ENCODE measurements at places on chromosomes 16 and 17.

GRCh38 chr16:74051-74746, 1.8 kb upstream of the RHBDF1 start:
- peak; percentile 29 for DNase-seq

- peak; percentile 71 for DNase-seq
Observed at GRCh38 chr16:57386381-57386951, 14.2 kb downstream of the CX3CL1 start.

DNA sequence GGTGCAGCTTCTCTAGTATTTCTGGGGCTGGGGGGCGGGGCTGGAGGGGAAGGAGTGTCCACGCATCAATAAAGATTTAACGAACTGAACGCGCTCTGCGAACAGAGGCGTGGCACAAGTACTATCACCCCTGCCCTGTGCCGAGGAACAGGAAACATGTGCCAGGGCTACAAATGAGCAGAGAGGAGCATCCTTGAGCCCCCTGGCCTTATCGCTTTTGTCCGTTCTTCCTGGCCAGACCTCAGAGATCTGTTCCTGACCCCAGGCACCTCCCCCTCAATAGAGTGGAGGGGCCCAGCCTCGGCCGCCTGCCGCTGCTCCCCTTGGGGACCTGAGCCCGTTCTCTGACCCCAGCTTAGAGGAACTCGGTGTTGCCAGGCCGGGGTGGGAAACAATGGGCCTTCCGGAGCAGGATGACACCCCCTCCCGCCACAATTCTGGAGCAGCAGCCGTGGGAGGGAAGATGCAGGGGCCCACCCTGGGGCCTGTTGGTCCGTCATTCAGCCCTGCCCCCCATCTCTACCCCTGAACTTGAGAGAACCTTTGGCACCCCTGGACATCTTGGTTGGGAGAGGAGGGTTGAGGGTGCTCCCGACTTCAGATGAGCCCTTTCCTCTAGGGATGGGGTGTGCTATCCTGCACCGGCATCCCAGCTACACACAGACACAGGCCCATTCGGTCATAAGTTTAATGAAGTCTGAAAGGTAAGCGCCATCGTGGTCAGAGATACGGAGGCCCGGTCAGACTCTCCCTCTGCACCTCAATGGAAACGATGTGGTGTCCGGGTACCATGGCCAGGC, 1.1 kb downstream of the NAA38 start:
- DNase-seq: no peak

DNA sequence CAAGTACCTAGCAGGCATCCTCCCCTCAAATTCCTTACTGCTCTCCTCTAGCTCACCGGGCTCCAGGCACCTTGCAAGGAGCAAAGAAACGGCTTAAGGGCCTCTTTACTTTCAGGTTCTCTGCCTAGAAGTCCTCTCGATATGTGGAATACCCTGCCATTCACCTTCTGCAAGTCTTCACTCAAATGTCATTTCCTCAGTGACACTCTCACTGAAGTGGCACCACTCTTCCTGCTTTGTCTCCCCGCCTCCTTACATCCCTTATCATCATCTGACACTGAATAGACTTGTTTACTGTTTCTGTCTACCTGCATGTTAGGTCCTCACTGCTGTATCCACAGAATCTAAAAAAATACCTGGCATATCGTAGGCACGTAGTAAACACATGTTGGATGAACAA, 947 bp downstream of the SLC7A6OS start:
- DNase-seq: no peak

GRCh38 chr17:35088356-35088880, 24.9 kb upstream of the RFFL start:
- DNase-seq: peak; percentile 80

DNA sequence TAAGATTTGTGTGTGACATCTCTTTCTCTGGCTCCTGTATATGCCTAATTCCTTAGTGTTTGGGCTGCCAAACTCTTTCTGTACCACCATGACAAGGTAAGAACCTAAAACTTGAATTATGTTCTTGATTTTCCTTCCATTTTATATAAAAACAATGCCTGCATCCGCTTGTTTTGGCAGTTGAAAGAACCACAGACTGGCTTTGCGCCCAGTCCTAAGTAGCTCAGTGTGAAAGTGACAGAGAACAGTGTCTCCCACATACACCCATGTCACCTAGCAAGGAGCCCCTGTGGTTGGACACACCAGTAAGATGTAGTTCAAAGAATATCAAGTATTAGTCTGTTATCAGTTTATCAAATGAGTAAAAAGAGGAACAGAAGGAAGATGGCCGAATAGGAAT, 40.7 kb upstream of the SLC6A2 start:
- DNase-seq: no peak

DNA sequence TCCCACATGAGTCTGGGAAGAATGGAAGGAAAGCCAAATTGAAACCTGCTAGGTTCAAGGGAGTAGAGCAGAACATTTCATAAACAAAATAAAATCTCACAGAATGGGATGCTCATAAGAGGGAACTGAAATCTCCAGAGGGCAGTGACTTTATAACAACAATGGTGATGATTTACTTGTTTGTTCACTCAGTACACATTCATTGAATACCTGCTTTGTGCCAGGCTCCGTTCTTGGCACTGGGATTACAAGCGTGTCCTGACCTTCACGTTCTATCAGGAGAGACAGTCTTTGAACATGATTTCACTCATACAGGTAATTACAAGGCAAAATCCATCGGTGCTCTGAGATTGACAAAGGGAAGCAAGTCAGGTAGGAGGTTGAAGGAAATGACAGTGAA, 356.3 kb downstream of the HAPSTR1 start:
- DNase-seq: no peak

DNA sequence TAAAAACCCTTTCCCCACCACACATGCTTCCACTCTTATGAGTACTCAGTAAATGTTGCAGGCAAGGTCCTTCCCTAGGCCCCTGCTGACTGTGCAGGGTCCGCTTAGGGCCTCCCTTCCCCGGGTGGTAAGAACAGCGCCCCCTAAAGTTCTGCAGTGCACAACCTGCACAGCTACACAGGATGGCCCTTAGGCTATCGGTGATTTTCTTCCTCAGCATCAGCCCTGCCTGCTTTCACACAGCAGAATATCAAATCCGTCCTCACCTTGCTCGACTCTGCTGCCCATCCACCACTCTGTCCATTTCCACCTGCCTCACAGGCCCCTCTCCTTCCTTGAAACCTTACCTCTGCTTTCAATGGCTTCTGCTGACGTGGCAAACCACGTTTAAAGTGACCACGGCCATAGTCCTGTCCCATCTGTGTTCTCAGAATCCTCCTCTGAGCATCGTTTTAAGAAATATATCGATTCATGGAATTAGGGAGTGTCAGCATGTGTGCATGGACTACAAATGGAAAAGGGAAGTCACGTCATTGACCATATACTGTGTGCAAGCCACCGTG, 51.4 kb upstream of the TMEM132E start:
- DNase-seq: no peak

DNA sequence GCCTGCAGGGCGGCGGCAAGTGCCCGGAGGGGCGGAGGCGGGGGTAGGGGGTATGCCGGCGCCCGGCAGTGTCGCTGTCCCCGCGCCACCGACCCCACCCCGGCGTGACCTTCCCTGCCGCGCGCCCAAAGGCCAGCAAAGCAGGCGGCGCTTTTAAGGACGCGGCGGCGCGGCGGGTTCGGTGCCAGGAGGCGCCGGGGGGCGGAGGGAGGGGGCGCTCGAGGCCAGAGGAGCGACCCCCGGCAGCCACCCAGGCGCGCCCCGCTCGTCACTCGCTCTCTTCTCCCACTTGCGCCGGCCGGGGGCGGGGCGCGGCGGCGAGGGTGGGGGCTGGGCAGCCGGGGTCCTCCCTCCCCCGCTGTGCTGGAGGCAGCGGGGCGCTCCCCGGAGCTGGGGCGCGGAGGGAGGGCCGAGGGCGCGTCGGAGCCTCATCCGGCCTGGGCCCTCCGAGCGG, 8.6 kb upstream of the BAHCC1 start:
- DNase-seq: no peak

- no peak for DNase-seq
Observed at GRCh38 chr17:77354420-77354669, 213.6 kb downstream of the SEC14L1 start.

DNA sequence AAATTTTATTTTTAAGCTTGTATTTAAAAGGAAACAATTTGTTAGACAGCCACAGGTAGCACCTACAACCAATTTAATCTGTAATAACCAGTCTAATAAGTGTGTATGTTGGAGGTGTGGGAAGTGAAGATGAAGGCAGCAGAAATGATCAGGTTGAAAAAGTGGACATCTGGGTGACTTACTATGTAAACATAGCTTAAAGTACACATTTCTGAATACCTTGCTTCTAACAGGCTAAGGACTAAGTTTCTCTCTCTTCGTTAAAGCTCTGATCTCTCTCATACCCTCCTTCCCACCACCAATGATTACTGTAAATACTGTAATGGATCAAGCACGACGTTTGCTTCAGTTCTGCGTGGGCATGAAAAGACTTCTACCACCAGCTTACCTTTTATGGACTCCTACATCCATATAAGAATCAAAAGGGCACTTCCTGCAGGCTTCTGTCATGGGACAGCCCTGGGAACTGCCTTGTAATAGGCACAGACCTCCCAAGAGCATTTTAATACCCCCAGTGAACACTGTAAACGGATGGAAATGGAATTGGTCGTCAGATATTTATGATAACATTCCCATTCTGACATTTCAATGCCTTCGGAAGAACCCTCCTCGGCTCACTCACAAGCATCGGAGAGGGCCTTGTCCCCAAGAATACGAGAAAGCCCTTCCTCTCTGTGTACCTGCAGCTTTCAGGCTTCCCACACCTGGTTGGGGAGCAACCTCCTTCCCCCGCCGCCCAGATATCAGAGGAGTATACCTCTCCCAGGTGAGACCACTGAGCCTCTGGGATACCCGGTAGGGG, 700 bp downstream of the CCDC43 start:
- DNase-seq: no peak

- DNase-seq: peak; percentile 70
Observed at GRCh38 chr17:794876-795275, 12.7 kb downstream of the MRM3 start.

DNA sequence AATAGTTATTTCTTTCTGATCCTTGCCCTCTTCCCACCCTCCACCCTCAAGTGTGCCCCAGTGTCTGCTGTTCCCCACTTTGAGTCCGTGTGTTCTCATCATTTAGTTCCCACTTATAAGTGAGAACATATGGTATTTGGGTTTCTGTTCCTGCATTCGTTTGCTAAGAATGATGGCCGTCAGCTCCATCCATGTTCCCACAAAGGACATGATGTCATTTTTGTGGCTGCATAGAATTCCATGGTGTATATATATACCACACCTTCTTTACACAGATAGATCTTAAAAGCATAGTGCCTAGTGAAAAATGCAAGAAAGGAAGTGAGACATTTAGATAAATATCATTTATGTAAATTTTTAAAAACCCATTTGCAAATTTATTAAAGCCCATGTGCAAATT, 33.1 kb downstream of the HS3ST2 start:
- DNase-seq: no peak

DNA sequence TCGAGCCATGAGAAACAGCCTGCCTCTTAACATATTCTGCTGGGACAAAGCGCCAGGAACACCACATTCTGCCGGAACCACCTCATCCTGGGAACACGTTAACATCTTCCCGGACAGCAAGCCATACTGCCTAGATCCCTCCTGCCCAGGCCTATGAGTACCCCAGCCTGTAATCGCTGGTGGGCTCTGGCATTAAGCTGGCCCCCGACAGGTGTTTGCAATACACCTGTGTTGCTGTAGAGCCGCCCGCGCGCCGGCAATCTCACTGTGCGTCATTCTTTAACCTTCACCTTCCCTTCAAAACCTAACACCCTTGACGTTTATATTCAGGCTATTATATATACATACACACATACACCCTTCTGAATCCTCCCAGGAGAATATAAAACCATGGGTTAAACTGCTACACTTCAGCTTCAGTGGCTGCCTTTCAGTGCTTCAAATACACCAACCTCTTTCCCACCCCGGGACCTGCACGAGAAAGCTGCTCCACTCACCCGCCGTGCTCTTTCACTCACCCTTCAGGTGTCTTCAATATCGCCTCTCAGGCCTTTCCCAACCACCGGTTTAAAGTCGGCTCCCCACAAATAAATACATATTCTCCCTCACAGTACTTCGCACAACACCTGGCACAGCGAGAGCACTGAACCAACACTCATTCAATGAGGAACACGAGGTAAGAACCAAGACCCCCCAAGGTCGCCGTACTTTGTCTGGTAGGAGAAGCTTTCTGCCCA, 1.0 kb upstream of the ENDOV start:
- DNase-seq: no peak

- DNase-seq: peak; percentile 61
Observed at GRCh38 chr17:61809816-61810392, 53.4 kb downstream of the BRIP1 start.

DNA sequence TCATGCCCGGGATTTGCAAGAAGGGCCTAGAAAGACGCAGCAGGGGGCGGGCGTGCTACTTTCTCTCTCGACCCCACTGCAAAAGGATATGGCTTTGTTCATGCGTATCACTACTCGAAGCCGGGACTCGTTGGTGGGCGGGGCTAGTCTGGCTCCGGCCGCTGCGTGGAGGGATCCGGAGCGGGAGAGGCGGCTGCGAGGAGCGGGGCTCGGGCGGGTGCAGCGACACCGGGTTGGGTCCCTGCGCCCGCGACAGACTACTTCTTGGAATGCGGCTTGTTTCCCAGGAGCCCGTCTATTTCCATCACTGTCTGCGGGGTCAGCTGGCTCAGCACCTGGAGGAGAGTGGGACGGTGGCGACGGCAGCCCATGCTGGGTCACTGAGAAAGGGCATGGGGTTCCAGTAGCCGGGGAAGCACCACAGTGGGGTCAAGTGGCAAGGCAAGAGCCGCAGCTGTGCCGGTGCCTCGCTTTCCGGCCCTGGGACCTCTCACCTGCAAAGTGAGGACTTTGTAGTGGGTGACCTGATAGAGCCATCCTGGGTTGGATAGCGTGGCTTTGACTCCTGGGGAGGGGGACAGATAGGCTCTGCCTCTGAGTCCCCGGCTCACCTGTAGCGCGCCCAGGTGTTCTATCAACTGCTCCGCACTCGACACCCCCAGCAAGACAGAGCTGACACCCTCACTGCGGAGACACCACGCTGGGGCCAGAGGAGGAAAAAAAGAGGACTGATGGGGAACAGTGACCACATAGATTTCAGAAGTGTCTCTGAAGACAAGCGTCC, 6.6 kb downstream of the KCNAB3 start:
- DNase-seq: peak; percentile 78

DNA sequence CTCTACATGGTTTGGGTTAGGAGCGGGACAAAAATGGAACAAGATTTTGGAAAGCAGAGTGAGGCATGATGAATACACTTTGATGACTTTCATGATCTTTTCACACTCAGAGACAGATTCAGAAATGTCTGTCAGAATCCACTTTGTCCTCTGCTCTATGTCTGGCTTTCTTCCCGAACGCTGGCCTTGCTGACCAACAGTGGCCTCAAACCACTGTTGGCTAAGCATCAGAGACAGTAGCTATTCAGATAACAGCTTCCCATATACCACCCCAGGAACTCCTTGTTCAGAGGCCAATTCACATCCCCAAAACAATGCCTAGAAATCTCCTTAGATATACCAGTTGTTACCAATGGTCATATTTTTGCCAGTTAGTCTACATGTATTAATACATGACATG, 40.9 kb downstream of the FBXL20 start:
- no peak for DNase-seq
